ENCODE measurements at places on chromosomes 4 and X.

- peak; percentile 63 for DNase-seq
Measured at GRCh38 chr4:120718979-120719566, 203.5 kb downstream of the PRDM5 start.

- DNase-seq: no peak
Measured at GRCh38 chr4:88567591-88567990, 24.7 kb upstream of the HERC3 start.

DNA sequence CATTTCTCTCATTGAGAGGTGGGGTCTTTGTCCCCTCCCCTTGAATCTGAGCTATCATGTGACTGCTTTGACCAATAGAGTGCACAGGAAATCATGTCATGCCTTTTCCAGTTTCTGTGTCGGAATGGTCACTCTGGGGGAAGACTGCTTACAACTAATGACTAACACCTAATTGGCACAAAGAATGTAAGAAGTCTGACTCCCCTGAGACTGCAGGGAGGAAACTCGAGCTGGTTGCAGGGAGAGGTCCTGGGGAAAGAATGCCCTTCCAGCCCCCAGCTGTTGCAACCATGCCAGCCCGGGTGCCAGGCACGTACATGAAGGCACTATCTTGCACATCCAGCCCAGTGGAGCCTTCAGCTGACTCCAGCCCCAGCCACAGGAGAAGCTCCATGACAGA is 254.2 kb downstream of the DHX15 start:
- no peak for DNase-seq

DNA sequence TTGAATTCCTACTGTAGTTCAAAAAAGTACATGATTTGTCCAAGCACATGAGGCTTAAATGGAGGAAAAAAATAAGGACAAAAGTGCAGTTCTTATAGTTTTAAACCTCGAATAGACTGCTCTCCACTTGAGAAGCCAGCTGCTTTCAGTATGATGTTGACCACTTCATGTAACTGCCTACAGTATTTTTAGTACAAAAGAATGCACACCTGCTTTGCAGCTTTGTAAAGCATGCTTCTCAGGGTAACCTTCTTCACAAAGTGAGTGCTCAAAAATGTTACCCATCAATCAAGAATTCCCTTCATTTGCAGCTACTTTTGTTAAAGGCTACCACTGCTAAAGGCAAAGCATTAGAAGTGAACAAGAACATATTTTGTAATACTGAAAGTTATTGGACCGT is 83.4 kb upstream of the FAM47B start:
- DNase-seq: peak; percentile 81

DNA sequence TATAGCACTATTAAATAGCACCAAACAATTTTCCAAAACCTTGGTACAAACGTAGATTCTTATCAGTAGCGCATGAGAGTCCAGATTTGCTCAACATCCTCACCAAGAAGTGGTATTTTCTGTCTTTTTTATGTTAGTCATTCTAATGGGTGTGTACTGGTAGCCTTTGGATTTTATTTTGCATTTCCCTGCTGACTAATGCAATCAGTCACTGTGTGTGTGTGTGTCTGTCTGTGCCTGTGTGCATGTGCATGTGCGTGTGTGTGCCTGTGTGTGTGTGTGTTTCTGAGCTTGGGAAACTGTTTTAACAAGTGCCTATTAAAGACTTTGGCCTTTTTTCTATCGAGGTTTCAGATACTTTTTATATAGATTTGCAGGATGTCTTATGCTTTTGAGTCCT is 82.2 kb upstream of the MAGEA10 start:
- DNase-seq: no peak

GRCh38 chr4:169758401-169758962 is 738 bp upstream of the HPF1 start:
- no peak for DNase-seq

GRCh38 chr4:8353912-8354453 is 84.4 kb downstream of the HTRA3 start:
- no peak for DNase-seq

DNA sequence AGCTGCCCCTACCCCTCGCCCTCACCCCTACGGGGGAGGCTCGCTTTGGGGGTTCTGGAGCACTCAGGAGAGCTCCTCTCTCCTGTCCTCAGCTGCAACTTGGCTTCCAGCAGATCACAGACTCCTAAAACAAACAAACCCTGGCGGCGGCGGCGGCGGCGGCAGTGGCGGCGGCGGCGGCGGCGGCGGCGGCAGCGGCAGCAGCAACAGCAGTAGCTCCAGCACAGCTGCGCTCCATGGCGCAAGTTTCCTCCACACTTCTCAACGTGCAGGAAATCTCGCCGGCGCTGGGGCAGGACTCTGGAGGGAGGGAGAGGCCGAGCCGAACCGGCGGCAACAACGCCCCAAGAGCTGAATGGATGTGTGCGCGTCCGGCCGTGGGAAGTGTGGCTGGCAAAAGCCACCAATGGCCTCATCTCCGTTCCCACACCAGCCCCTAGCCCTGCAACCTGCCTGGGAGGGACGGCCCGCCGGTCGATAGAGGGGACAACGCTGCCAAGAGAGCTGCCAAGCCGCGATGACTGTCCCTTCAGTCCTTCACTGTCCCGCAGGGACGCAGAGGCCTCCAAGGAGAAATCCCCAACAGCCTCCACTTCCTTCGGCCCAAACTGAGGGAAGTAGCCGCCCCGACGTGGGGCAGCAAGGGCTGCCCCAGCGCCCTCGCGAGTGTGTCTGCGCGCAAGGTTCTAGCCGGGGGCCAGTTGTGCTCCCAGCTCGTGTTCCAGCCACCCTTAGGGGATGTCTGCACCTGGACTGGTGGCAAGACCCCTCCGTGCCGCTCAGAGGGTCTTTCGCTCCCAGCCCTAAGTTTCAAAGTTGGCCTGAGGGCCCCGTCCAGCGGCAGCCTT is 775 bp downstream of the SHROOM4 start:
- DNase-seq: peak; percentile 60

- DNase-seq: no peak
Measured at GRCh38 chrX:72105436-72105835, 26.3 kb downstream of the RTL5 start.

DNA sequence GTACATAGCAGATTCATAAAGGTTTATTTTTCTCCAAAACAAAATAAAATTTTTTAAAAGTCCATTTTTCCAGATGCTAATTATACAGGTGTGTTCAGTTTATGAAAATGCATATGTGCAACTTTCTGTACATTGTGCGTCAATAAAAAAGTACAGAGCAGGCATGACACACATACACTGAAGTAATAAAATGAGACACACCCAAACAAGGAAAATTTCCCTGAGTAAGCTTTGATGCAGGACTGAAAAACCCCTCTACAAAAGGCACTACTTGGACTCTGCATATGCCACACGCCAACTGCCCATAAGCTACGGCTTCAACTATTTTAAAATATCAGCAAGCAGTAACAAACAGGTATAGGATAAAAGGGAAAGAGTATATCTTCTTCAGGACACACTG is 13.8 kb downstream of the ARAP2 start:
- DNase-seq: no peak

- no peak for DNase-seq
Measured at GRCh38 chr4:99587803-99588202, 13.2 kb downstream of the MTTP start.

- DNase-seq: peak; percentile 72
Measured at GRCh38 chr4:6343939-6344408, 74.3 kb downstream of the WFS1 start.

DNA sequence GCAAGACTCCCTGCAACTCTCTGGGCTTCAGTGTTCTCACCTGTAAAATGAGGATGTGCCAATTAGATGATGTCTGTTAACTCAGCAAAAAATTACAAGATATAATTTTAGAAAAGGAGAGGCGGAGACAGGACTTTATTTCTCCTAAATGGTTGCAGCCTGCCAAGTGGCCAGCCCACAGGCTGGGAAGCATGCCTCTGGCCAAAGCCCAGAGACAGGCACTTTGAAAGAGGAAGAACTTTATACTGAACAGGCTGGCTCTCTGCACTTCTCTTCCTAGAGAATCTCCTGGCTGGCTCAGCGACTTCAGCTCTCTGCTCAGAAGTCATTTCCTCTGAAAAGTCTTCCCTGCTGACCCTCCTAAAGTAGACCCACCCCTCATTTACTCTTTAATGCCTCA is 3.7 kb downstream of the PRDM5 start:
- DNase-seq: no peak

DNA sequence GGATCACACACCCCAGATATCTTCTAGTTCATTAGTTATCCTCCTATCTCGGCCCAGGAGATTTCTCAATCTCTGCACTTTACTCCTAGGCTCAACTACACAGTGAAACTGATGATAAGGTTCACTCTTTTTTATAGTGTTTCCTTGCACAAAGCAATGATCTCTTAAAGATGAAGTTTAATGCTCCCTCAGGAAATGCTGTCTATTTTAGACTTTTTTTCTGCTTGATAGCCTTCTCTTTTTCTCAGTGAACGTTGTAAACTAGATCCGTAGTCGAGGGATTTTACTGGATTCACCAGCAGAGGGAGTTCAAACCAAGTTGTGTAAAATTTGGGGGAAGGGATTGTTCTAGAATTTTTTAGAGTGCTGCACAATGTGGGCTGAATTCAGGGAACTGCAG is 269.6 kb downstream of the GBA3 start:
- DNase-seq: peak; percentile 78

- no peak for DNase-seq
Measured at GRCh38 chrX:141904262-141904661, 568 bp downstream of the MAGEC1 start.

DNA sequence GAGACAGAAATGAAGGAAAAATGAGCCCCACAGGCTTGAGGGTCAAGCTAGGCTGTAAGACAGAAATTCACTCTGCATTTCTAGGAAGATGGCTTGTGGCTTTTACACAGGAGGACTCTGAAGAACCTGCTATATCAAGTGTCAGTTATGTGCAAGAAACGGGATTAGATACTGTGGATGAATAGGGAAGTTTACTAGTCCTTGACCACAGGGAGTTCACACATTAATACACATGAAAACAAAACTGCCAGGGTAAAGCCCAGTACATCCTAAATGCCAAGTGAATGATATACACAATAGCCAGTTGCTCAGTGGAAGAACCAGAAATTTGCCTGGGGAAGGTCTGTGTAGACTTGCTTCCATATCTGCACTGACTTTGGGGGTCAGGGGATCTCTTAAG is 53.5 kb downstream of the TMEM131L start:
- DNase-seq: no peak

DNA sequence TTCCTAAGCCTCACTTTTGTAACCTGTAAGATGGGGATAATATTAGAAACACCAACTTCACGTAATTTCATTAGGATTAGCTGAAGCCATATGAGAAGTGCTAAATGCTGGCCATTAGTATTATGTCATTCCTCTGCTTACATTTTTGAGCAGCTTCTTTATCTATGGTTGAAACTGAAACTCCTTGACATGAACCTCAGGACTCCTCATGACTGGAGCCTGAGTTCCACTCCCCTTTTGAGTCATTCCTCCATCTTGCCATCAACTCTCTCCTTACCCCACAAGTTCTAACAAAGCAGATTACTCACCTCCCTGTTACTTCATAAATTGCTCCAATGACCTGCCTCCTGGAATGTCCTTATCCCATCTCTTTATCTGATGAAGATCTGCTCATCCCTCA is 123.2 kb upstream of the KCNIP4 start:
- no peak for DNase-seq

DNA sequence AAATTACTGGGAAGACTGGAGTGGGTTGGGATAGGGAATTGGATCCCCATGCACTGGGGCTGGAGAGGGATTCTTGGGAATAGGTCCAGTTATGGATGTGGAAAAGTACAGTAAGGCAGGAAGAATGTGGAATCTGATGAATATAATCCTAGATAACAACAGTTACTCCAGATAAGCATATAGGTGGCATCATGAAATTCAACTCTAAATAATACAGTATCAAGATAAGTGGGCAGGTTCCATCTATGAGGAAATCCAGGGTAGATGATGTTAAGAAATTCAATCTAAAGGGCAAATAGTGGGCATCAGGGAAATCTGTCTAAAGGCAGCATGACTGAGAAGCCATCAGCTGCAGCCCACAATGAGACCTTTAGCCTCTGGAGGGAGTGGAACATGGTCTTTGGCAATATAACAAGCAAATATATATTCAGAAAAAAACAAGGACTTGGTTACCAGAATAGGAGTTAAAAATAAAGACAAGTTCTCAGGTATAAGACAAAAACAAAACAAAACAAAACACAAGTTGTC is 1.2 kb downstream of the DTHD1 start:
- no peak for DNase-seq

DNA sequence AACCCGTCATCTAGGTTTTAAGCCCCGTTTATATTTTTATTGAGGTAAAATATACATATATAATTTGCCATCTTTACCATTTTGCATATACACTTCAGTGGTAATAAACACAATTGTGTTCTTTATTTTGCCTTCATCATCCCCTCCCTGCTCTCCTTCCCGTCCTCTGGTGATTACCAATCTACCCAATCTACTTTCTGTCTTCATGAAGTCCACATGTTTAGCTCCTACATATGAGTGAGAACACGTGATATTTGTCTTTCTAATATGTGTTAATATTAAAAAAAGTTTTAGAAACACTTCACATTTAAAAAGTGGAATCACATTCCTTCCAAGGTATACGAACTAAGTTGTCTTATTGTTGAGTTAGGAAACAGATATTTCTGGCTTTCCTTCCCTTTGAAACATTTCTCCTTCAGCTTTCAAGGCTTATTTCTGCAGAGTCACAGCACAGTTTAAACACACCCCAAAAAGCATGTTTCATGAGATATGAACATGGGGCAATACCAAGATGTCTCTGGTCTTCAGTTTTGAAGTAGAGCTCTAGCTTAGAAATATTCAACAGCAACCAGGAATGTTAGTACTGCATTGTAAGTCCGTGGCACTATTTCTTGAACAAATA is 35.9 kb downstream of the GYPA start:
- no peak for DNase-seq

DNA sequence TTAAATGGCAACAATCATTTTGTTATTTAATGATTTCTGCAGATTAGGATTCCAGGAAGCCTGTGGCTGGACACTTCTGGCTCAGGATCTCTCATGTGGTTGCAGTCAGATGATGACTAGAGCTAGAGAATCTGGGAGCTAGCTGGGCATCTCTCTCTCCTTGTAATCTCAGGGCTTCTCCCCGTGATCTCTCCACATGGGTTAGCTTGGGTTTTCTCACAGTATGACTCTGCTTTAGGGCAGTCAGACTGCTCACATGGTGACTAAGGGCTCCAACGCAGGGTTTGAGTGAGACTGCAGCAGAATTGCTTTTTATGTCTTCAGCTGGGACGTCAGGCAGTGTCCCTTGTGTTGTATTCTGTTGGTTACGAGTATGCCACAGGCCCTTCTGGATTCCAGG is 361.4 kb downstream of the CBLL2 start:
- no peak for DNase-seq

- no peak for DNase-seq
Measured at GRCh38 chr4:122762966-122763716, 30.6 kb downstream of the BBS12 start.

DNA sequence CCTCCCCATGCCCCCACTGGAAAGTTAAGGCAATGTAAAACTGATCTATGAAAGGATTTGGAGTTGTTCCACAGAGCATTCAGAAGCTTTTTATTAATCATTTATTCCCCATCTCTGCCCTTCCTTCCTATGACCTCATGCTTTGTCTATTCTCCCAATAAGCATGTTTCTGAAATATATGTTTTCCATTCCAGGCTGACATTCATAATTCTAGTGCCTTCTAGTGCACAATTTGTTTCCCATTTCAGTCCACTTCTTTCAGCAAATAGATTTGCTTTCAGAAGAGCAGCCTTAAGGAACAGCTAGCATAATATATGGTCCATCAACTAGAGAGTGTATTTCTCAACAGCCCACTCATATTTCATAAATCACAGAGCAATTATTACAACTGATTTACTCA is 77.1 kb upstream of the ATXN3L start:
- no peak for DNase-seq

GRCh38 chrX:133516686-133517085 is 101.4 kb upstream of the GPC4 start:
- DNase-seq: no peak

Measured in DMS53 (cell line).